ENCODE measurements at places on chromosomes 16 and 17.

DNA sequence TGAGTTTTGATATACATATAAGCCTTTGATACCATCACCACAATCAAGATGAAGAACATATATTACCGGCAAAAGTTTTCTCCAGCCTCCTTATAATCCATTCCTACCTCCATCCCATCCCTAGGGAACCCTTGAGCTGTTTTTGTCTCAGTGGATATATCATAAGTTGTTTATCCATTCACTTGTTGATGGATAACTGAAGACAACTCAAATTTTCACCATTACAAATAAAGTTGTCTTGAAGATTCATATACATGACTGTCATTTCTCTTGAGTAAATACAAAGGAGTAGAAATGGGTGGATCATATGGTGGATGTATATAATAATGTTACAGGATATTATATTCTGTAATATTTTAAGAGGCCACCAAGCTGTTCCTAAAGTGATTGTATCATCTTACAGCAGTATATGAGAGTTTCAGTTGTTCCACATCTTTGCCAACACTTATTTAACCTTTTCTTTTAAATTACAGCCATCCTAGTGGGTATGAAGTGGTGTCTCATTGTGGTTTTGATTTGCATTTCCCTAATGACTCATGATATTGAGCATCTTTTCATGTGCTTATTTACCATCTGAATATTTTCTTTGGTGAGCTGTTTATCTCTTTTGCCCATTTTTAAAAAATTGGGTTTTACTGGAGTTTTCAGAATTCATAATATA is 17.4 kb downstream of the NF1 start:
- no peak for DNase-seq

DNA sequence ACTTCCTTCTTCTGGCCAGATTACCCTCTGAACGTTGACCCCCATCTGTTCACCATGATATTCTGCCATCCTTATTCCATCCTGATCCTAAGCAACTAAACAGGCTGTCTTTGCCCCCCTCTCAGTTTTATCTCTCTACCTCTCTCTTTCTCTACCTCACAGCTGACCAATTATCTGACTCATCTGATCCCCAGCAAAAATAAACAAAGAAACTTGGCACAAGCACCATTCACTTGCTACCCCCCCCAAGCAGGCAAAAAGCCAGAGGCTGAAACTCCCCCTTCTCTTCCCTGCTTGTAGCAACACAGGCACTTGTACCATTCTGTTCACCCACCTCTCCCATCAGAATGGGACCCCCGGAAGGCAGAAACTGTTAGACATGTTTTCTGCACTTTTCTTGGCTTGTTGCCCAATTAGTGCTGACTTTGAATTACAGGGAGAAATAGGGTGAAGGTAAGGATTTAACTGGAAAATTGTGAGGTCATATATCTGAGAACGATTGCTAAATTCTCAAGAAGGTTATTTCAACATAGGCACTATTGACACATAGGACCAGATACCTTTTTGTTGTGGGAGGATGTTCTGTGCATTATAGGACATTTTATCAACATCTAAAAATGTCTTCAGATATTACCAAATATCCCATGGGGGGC is 163.2 kb downstream of the TOX3 start:
- DNase-seq, result no peak

DNA sequence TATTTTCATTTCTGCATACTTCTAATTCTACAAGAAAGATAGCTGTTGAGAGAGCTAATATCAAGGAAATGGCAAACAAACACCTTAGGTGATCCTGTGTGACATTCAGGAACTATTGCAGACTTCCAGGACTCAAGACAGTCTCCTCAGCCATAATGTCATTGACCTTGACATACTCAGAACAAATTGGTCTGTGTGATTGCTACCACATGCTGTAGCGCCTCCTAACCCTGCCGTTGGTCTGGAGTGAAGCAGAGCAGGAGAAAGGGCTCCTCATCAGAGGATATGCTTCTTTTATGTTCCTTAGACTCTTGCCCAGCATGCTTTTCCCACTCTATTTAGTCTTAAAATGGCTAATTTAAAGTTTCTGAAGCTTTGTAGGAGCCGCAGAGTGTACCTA is 194.2 kb upstream of the TBX2 start:
- no peak for DNase-seq

- no peak for DNase-seq
Measured at GRCh38 chr17:19470530-19471261, 59.7 kb downstream of the RNF112 start.

DNA sequence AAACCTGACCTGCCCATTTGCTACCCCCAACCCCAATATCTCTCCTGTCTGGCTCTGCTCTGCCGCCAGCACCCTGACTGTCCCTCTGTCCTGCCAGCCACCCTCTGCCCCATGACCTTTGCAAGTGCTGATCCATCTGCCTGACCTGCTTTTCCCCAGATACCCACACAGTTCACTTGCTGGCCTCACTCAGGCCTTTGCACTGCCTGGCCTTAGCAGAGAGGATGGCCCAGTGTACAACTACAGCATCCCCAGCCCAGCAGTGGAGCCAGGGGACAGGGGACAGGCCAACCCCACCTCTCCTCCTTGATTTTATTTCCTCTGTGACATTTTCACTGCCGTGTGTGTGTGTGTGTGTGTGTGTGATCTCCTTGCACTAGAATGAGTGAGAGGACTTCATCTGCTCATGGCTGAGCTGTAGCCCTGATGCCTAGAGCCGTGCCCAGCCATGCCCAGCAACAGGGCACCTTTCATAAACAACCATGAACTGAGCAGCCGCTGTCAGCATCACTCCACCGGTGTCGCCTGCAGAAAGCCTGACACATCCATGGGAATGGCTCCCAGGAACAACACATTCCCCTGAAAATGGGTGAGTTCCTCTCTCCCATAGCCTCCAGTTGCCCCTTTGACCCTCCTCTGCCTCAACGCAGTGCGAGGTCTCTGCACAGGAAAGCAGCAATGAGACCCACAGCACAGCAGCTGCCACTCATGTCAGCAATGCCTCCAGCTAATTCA is 36.0 kb upstream of the RBFOX3 start:
- DNase-seq, result no peak

DNA sequence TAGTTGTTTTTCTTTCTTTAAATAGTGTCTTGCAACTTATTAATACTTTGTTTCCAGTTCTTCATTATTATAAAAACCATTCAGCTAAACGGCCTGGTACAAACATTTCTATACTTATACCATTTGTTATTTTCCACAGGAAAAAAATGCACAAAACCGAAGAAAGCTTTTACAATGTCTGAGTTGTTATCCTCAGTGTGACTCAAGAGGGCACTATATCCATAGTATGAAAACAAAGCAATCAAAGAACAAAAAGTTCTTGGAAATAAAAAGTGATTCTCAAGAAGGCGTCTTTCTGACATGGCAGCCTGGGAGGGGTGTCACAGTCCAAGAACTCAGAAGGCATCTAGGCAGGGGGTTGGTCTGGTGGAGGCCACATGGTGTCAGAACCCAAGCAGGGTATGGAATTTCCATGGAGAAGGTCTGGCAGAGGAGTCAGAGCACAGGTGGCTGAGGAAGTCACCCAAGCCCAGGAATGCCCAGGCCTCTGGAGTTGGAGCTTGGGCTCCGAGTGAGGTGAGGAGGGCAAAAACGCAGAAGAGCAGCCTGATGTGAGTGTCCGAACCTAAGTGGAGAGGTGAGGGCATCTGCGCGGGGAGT is 70.9 kb upstream of the ATP2A3 start:
- no peak for DNase-seq

DNA sequence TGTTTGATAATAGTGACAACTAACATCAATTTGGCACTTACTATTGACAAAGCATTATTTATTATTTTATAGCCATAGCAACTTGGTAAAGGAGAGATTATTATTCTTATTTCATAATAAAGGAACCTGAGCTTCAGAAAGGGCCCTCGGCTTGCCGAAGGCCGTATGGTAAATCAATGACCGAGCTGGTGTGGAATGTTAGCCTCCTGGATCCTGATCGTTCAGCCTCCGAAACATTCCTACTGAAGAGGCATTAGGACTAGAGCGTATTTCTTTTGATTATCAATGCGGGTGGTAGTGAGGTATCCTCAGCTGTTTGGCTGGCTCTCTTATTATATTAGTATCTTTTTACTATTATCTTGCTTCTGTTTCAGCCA is 199.3 kb upstream of the TBX2 start:
- DNase-seq, result no peak

DNA sequence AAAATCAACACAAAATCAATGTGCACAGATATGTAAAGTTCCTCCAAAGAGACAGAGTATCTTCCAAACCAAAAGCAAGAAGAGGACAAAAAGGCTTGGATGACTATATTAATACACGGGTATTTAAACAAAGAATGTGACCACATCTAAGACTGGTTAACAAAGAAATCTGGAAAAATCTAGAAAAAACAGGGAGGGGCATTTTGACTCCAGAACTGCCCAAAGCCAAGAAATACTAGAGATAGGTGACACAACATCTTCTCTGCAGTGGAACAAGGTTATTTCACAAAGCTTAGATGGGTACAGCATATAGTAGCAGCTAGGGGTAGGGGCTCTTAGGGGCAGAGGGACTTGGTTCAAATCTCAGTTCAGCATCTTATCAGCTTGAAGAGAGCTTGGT is 10.3 kb downstream of the RFFL start:
- no peak for DNase-seq

GRCh38 chr16:65583498-65583897 is 461.6 kb upstream of the CDH11 start:
- DNase-seq, result no peak

DNA sequence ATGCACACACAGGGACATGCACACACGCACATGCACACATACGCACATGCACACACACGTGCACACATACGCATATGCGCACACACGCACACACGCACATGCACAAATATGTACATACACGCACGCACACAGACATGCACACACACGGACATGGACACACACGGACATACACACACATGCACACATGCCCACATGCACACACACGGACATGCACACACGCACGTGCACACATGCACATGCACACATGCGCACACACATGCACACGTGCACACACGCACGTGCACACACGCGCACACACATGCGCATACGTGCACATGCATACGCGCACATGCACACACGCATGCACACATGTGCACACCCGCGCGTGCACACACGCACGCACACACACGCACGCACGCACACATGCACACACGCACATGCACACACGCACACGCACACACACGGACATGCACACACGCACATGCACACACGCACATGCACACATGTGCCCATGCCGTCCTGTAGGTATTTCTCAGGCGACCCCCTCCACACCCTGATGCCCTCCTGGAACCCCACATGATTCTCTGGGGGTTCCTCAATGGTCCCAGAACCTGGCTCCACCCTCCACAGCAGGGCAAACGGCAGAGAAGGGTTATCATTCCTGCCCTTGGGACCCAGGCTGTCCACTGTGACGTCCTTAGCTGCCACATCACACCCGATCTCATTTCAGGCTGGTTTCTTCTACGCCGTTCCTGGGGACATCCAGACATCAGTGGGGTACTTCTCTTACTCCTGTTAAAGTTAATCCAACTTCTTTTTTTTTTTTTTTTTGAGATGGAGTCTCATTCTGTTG is 9.6 kb upstream of the RBFOX3 start:
- DNase-seq, result no peak

GRCh38 chr16:21189311-21189710 is 22.1 kb downstream of the ZP2 start:
- no peak for DNase-seq

GRCh38 chr16:2598723-2599122 is 60.9 kb downstream of the PDPK1 start:
- no peak for DNase-seq

DNA sequence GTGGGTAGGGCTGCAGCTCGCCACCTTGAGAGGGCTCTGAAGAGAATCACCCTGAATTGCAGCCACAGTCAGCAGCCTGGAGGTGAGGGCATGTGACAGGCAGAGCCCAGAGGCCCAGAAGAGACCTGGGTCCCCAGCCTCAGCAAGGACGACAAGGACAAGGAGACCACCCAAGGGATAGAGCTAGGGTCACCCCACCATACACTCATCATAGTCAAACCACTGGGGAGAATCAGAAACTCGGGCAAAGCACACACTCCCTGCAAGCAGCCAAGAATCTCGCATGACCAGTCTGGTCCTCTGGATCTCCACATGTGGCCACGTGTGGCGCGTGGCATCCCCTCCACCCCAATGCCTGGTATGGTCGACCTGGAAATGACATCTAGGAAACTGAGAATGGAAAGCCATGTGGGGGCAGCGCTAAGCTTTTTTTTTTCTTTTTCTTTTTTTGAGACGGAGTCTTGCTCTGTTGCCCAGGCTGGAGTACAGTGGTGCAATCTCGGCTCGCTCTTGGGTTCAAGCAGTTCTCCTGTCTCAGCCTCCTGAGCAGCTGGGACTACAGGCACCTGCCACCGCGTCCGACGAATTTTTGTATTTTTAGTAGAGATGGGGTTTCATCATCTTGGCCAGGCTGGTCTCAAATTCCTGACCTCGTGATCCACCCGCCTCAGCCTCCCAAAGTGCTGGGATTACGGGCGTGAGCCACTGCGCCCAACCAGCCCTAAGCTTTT is 4.6 kb upstream of the SPHK1 start:
- no peak for DNase-seq

- DNase-seq, result peak; percentile 70
Measured at GRCh38 chr16:28168991-28169554, 42.7 kb downstream of the XPO6 start.

DNA sequence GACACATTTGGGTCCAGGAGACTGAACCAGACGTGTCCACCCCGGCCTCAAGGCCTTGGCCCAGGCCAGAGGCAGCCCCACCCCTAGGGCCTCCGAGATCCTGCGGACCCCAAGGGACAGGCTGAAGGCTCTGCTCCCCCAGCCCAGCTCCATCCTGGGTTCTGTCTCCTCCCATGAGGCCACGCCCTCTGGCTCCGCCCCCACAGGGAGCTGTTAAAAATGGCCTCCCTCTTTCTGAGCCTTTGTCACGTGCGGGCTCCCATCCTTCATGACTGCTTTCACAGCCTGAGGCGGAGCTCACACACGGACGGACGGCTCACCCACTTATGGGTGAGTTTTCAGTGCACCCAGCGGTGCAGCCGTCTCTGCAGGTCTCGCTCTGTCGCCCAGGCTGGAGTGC is 6.5 kb upstream of the CACNA1H start:
- DNase-seq, result no peak

GRCh38 chr16:25626172-25626571 is 65.6 kb upstream of the HS3ST4 start:
- no peak for DNase-seq

Data from CD4-positive, alpha-beta T cell treated with Interleukin-17A for 1 hour (primary cell).